Hindlimb muscle (tissue), 1 donor: ENCODE measurements at places on chromosomes 5 and 9. TPM values are rescaled to one million over a fixed set of nuclear protein-coding genes. Genes with fewer than 3 reads are reported as not detected.

DNA sequence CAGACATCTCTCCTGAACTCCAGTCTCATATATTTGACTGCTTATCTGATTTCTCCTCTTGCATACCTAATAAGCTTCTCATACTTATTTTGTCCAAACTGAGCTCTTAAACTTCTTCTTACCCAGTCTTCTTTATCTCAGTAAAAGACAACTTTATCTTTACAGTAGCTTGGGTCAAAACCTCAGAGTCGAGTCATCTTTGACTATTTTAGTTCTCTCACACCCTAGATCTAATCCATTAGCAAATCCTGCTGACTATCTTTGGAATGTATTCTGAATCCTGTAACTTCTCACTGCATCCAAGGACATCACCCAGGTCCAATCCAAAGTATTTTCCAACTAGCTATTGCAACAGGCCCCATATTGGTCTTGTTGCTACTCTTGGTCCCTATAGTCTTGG is 11.8 kb upstream of the JAK2 start:
- DNase-seq = no peak

- DNase-seq = no peak
These were observed 8.3 kb upstream of the FCHO2 start for GRCh38 chr5:72947498-72947897.

DNA sequence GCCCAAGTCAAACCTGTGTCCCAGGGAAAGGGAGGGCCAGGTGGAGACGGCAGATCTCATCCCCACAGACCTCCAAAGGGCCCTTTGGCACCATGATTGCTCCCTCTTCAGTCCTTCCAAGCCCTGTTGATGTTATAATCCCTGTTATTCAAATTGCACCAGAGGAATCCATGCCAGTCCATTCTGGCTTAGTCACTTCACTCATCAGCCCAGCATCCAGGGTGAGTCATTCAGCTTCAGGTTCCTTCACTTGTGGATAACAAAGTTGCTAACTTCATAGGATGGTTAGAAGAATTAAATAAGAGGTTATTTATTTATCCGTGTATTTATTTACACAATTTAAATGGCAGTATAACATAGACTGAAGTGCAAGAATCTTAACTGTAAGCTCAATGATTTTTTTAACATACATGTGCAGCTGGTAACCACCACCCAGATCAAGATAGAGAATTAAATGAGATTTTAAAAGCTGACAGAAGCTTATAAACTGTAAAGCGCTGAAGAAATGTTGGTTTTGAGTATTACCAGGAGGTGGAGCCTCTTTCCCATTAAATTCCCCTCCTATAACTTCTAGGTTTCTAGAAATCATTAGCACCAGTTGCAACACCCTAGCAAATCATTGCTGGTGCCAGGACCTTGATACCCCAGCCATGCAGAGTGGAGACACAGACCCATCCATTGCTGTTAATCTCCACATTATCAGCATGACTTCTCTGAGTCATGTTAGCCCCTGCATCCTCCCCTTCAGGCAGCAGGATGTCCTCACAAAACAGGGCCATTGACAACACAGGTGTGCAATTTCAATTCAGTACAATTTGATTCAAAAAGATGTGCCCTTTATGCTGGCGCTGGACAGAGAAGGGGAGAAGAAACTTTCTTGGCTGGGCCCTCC is 77.4 kb downstream of the SEC61B start:
- DNase-seq = no peak

DNA sequence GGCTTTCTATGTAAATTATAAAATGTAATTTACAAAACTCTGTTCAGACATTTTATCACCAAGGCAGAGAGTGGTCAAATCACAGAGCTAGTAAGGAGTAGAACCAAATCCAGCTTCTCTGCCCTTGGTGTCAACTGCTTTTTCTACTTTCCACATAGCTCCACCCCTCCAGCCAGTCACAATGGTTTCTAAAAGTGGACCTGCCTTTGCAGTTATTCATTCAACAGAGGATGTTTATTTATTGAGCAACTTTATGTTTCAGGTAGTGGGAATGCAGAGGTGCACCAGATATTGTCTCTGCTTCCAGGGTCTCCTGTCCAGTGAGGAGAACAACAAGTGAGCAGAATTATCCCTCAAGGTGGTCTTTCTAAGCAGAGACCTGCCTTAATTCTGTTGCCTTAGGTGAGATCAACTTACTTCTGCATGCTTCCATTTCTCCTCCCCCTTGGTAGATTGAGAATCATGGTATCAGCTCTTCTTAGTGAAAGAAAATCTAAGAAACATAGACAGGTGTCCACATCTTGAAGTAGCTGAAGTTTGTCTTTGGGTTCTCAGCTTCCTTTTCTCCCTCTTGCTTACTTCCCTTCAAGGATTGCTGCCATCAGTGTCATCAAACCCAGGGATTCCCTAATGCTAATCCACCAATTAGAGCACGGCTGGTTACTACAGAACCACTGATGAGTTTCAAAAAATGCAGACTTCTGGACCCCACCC is 17.2 kb upstream of the PDCD1LG2 start:
- DNase-seq = no peak

- DNase-seq = no peak
These were observed 36.3 kb upstream of the PAM start for GRCh38 chr5:102718819-102719218.

DNA sequence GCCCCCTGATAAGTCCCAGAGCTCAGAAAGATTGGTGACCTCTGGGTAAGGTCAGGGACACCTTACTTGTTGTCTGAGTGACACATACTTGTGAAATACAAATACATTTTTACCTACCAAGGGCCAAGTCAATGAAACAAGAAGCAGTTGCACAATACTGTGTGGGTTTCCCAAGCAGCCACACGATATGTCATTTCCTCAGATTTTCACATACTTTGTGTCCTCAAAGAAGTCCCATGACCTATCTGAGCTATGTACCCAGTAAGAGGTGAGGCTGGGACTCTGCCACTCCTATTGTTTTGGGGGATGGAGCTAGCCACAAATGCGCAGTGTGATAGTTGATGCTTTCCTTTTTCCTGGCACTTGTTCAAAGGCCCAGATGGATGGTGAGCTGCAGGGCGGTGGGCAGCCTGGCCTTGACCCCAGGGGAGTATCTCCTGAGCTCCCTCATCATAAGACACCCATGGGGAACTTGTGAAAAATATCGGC is 4.8 kb upstream of the SLC25A51 start:
- DNase-seq = no peak

- DNase-seq = no peak
These were observed 84.6 kb upstream of the FSTL4 start for GRCh38 chr5:133696782-133697507.

DNA sequence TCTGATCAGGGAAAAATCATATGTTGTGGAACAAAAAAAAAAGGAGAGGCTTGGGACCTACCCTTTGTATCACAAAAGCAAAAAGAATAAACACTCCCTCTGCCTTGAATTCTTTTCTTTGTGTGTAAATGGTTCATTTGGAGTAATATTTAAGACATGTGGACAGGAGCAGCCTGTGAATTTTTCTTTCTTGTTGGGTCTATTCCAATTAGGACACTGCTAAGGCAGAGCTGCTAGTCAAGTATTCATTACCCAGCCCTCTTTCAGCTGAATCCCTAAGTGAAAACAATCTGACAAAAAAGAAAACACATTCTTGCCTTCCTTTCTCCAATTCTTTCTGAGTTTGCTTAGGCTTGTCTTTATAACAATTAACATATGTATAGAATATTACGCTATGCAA is 330.0 kb downstream of the EBF1 start:
- DNase-seq = peak; percentile 43

DNA sequence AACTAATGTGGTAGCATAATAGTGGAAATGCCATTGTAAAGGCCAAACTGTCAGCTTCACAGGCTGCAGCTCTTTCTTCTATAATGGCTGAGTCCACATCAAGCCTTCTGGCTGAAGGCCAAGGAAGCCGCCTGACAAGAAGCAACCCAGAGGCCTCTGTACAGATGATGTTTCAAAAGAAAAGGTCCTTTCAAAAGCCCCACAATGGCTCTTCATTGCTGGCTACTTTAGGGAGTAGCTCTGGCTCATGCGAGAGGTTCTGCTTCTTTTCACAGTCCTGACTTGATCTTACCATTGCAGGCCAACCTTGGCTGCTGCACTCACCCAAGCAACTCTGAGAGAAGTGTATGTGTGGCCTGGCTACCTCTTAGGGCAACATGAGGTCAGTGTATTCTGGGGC is 54.5 kb upstream of the EQTN start:
- DNase-seq = no peak

RASEF gene
- 0.36 TPM for polyA plus RNA-seq

GRM6 gene
- 0.72 TPM for polyA plus RNA-seq

CA9 gene
- 0.50 TPM for polyA plus RNA-seq

PCDHA4 gene
- polyA plus RNA-seq = 0.12 TPM

GFI1B gene
- polyA plus RNA-seq = 0.56 TPM

OR1K1 gene
- polyA plus RNA-seq = not detected
